ENCODE measurements at places on chromosomes 2 and 18. TPM values are rescaled to one million over a fixed set of nuclear protein-coding genes. Genes with fewer than 3 reads are reported as not detected.

DNA sequence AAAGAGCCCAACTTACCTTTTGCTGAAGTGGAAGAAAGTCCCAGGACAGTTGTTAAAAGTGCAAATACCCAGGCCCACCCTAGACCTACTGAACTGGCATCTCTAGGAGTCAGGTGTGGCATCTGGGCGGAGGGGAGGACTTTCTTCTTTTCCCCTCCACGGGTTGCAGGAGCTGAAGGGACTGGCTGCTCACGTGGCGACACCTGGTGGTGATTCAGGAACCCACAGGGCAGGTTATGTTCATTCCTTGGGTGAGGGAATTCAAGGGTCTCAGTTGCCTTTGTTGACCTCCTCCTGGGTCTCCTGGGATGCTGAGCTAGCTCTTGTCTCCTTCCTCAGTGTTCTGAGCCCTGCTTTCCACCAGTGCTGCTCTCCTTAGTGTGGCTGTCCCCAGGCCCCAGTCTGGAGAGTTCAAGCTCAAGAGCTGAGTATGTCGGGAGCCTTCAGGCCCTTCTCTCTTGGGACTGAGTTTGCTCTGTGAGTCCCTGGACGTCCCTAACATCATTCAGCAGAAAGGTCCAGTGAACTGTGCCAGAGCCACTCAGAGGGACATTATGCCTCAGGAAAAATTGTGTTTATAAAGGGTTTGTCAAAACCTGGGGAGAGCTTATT lies 56.9 kb downstream of the DYSF start:
- peak; percentile 64 for DNase-seq

GRCh38 chr2:239778042-239778851 lies 246.9 kb downstream of the NDUFA10 start:
- no peak for DNase-seq

DNA sequence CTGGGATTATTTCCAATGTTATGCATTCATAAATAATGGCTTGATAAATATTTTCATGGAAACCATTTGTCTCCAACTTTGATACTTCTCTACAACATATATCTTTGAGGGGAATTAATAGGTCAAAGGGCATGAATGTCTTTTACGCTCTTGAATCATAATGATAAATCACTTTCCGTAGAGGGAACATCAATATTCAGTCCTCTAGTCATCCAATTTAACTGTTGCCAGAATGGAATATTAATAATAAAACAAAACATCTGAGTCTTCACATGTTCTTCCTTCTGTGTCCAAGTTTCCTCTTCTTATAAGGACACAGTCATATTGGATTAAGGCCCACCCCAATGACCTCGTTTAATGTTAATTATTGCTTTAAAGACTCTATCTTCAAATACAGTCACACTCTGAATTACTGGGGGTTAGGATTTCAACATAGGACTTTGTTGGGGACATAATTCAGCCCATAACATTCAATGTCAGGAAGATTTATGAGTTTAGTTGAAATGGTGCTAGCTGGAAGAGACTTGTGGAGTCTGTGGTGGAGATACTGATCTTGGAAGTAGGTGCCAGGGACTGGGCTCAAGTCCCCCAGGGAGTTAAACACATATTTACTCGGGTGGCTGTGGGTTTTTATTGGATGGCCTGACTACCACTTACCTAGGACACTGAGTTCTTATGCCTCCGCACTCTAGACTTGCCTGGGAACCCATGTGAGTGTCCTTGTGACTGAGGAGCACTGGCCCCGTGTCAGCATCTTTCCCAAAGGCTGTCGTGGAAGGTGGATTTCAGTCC lies 85.0 kb upstream of the SEC11C start:
- DNase-seq: peak; percentile 3

DNA sequence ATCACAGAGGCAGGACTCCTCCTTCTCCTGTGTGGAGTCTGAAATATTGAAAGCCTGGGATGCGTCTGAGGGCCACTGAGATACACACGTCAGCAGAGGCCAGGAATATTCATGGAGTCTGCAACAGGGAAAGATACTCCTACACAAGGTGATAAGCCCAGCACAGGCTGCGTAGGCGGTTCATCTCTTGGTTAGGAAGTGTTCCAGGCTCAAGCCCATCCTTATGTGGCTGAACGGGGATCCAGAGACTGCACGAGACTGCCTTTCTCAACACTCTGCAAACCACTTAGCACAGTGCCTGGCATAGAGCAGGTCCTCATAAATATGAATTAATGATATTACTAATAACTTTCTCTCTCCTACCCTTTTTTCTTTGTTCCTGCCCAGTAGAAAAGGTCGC lies 29.2 kb upstream of the AGPS start:
- no peak for DNase-seq

- no peak for DNase-seq
These were observed 43.0 kb upstream of the FAHD2A start for GRCh38 chr2:95359501-95359930.

- DNase-seq: no peak
These were observed 121.5 kb downstream of the GCA start for GRCh38 chr2:162465430-162465829.

DNA sequence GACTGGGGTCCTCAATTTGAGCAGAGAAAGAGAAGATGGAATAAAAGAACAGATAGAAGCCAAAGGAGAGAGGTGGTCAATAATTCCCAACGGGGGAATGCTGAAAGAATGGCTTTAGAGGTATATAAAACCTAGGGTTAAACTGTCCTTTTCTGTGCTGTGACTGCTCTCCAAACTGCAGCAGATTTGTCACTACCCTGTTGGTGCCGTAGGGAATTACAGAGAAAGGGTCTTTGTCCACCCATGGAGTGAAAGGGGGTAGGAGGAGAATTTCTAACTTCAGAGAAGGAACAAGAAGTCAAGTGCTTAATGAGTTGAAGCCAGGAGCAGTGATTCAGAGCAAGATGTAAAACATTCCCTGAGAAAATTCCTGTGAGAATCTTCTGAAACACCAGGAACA lies 486.5 kb downstream of the NUP35 start:
- no peak for DNase-seq

DNA sequence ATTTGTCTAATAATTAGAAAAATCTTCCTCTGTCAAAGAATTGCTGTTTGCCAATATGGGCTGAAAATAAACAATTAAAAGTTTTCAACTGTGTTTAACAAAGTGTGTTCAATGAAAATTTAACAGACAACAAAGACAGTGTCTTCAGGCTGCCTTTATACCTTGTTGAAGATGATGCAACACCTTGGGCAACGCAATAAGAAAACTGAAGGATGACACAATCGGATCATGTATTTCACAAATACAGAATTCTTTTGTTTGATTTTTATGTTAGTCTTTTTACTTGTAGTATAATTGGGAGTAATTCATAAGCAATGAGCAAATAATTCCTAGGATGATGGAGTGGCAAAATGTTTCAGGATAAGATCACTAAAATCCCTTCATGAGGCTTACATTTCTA lies 27.8 kb downstream of the CHN1 start:
- DNase-seq: no peak

Gene CDH7
- total RNA-seq: not detected

Gene MROH2A
- under 0.01 TPM for total RNA-seq

- no peak for DNase-seq
These were observed 104.6 kb downstream of the CAPN13 start for GRCh38 chr2:30702694-30703093.

DNA sequence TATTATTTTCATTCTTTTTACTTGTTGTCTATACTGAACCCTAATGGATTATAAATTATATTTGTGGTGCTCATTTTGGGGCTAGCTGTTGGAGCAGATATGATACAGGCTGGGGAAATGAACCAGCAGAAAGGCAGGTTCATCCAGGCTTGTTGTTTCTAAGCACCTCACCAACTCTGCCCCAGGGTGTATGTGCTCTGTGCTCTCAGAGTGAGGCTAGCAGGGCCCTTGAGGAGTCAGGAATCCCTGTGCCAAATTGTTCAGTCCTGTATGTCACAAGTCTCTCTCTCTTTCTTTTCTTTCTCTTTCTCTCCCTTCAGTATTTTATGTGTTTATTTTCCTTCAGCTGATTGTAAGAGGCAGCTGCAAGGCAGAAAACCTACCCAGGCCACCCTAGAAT lies 181.1 kb upstream of the DPP10 start:
- no peak for DNase-seq

DNA sequence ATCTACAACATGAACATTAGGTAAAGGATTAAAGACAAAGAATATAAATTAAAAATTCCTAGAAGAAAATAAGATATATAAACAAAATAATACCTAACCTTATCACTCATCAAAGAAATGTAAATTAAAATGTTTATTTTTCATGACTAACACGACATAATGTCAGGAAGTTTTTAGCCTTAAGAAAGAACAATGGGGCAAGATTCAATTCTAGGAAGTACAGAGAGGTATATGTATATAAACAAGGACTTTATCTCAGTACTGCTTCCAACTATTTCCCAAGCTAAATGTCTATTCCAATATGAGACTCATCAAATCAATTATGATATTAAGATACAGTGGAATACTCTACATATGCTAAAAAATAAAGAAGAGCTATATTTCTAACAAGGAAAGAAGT lies 44.1 kb downstream of the TTC21B start:
- DNase-seq: no peak
